Body of pancreas (tissue), 4 donors: ENCODE measurements at places on chromosomes 4 and X. TPM values are rescaled to one million over a fixed set of nuclear protein-coding genes. Genes with fewer than 3 reads are reported as not detected.

GRCh38 chr4:101122019-101122418 is 225.3 kb downstream of the PPP3CA start:
- no peak for DNase-seq

XAGE1B gene
- not detected for total RNA-seq

GRCh38 chrX:5632061-5632614 is 596.5 kb downstream of the NLGN4X start:
- no peak for DNase-seq

SPATA18 gene
- total RNA-seq = 8.0 TPM

GRCh38 chrX:74063426-74064155 is 240.4 kb upstream of the ZCCHC13 start:
- no peak for DNase-seq

RHOH gene
- 7.9 TPM for total RNA-seq

CSAG3 gene
- total RNA-seq = not detected

- no peak for DNase-seq
These were observed 50.6 kb upstream of the RAPGEF2 start for GRCh38 chr4:159052315-159052714.

- no peak for DNase-seq
These were observed 104.2 kb downstream of the CEP135 start for GRCh38 chr4:56052966-56053365.

- DNase-seq = no peak
These were observed 75.1 kb upstream of the HTR2C start for GRCh38 chrX:114508756-114509155.
